ENCODE measurements at places on chromosomes 16 and 17.
A peak's percentile ranks its signal among the peaks of the same experiment; 100 is the strongest.

- no peak for DNase-seq
These were observed 8.6 kb downstream of the USP32 start for GRCh38 chr17:60383379-60383778.

DNA sequence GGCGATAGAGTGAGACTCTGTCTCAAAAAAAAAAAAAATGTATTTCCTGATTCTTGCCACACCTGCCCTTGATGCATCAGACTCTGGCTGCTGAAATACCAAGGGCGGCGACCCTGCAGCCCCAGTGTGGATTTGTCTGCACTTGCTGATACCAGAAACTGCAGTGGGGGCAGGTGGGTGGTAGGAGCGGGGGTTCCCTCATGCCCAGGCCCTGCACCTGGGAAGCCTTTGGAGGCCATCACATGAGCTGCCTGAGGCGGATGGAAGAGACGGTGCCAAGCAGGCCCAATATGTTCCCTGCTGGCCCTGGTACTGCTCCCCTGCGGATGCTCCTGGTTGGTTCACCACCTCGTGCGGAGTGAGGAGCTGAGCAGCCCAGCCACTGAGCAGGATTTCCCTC is 50.6 kb downstream of the MARF1 start:
- DNase-seq, result no peak

DNA sequence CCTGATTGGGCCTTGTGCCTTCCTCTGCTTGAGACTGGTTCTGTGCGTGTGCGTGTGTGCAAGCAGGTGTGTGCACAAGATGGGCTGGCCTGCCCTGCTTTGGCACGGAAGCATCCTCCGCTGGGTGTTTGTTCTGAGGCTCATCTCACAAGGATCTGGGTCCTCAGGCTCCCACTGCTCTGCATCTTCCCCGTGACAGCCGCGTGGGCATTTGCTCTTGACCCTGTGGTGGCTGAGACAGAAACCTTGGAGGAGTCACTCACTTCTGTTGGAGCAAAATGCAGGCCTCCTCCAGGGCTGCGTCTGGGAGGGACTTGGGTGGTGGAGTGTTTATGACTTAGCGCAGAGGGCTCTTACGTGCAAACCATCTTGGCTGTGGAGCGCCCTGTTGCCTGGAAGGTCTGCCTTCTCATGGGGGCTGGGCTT is 119.2 kb downstream of the RPTOR start:
- peak; percentile 9 for DNase-seq

DNA sequence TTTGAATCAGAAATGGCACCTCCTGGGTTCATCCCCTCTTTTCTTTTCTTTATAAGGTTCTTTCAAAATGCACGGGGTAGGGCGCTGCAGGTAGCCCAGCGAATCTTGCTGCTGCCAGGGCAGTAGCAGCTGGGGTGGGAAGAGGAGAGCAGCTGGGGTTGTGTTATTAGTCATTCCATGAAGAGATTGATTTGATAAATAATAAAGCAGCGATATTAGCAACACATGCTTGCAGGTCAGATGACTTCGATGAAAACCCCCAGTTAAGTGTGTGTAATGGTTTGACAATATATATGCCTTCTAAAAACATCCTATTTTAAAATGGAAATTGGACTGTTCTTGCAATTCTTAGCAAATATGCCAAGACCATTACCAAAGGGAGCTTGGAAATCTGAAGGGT is 200.7 kb downstream of the CCDC182 start:
- DNase-seq, result no peak

GRCh38 chr16:83205896-83206295 is 579.1 kb downstream of the CDH13 start:
- DNase-seq, result no peak

DNA sequence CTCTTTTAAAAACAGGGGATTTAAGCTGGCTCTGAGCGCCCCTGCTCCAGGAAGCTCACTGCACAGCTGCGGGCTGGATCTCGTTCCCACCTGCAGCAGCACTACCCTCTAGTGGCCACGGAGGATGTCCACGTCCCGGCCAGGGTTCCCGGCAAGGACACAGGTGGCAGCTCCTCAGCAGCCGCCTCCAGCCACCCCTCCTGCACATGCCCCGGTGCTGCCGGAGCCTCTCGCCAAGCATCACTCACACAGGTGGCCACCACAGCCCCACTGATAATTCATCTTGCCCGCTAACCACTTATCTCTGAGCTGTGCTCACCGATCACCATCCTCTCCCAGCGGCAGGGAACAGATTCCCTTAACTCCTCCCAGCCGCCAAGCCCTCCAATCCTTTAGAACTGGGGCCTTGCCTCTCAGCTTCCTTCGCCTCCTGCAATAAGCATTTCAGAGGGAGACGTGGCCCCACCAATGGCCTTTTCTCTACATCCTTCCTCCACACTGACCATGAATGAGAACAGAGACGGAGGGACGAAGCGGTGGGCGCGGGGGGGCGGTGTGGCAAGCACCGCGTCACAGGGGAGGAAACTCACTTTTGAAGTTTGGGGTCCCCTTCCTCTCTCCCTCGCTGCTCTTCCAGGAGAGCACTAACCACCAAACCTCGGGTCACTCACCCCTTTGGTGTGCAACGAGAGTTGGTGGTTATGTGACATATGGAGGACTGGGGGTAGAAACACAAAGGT is 222.1 kb downstream of the RBFOX3 start:
- DNase-seq, result no peak

- DNase-seq, result peak; percentile 70
These were observed 22.3 kb upstream of the RBBP6 start for GRCh38 chr16:24516900-24517669.

Measured in activated CD4-positive, alpha-beta T cell treated with anti-CD3 and anti-CD28 coated beads, Interleukin-2, amount 50 U/mL, for 4 hours (primary cell).